Stimulated activated CD8-positive, alpha-beta memory T cell treated with anti-CD3 and anti-CD28 coated beads, Interleukin-7, amount 100 ng/mL, for 1 hour (primary cell): ENCODE measurements at places on chromosomes 1 and 21.

GRCh38 chr1:38558500-38559445 lies 300.8 kb downstream of the RRAGC start:
- DNase-seq: no peak

- no peak for DNase-seq
These were observed 1.0 kb upstream of the HP1BP3 start for GRCh38 chr1:20787840-20788795.

GRCh38 chr1:213325482-213325881 lies 274.4 kb downstream of the RPS6KC1 start:
- no peak for DNase-seq

DNA sequence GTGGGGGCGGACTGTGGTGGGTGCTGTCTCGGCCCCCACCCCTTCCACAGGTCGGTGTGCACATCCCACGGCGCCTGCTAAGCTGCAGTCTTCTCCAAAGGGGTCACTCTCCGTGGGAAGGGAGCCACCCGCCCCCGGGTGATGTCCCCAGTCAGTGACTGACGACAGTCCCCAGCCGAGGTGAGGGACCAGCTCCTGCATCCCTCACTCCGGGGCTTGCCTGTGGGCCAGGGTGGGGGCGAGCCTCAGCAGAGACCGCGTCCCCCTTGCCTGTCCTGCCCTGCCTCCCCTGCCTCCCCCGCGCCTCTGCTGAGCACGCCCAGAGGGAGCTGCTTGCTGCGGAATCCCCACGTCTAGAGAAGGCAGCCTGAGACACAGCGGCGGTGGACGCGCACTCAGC lies 35.9 kb upstream of the PDE9A start:
- DNase-seq: no peak

- DNase-seq: no peak
These were observed 7.3 kb downstream of the SYTL1 start for GRCh38 chr1:27348861-27349783.

GRCh38 chr1:172970186-172970585 lies 80.6 kb downstream of the TNFSF18 start:
- no peak for DNase-seq

- no peak for DNase-seq
These were observed 284.4 kb downstream of the PCP4 start for GRCh38 chr21:40151611-40152010.

- no peak for DNase-seq
These were observed 396.8 kb upstream of the PRMT6 start for GRCh38 chr1:106659490-106660244.

DNA sequence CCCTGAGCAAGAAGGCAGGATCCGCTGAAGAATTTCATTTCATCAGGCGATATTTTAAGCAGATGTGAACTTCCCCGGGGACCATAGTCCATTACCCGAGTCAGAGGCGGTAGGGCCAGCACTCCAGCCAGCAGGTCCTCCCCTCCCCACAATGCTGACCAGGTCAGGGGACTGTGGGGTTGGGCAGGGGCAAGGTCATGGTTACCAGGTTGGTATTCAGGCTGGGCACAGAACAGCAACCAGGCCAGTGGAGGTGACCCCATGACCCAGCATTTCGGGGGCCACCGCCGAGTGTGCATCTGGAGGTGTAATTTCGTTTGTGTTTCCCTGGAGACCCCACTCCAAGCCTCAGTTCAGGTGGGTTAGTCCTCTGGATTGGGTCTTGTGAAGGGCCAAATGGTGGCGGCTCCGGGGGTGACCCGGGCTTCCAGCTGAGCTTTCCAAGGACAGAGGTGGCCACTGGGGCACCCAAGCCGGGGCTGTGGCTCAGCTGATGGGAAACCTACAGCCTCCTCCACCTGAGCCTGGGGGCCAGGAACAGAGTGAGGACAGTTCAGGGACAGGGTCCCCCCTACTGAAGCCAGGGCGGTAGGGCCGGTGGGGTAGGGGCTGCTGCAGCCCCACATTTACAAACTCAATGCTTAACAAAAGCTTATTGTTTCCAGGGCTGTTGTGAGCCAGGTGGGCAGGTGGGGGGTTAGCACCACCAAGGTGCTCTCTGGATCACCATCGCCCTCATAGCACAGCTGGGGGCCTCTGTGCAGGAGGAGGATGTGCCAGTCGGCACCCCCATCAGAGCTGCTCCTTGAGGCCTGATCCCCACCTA lies 2.8 kb downstream of the PRDM16 start:
- no peak for DNase-seq

DNA sequence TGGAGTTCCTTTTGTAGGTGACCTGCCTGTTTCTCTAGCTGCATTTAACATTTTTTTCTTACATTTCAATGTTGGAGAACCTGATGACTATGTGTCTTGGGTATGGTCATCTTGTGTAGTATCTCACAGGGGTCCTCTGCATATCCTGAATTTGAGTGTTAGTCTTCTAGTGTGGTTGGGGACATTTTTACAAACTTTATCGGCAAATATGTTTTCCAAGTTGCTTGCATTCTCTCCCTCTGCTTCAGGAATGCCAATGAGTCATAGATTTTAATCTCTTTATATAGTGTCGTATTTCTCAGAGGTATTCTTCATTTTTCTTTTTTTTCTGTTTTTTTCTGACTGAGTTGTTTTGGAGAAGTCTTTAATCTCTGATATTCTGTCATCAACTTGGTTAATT lies 684.0 kb downstream of the NCAM2 start:
- no peak for DNase-seq

- no peak for DNase-seq
These were observed 503 bp upstream of the SRSF11 start for GRCh38 chr1:70220517-70221237.

- DNase-seq: no peak
These were observed 338.6 kb downstream of the SETD4 start for GRCh38 chr21:35721701-35722100.

- DNase-seq: no peak
These were observed 150.1 kb downstream of the PLPP3 start for GRCh38 chr1:56429288-56429687.

GRCh38 chr1:222060210-222060916 lies 318.5 kb upstream of the DUSP10 start:
- DNase-seq: no peak

- DNase-seq: no peak
These were observed 42.4 kb upstream of the C1orf198 start for GRCh38 chr1:230910755-230911117.

DNA sequence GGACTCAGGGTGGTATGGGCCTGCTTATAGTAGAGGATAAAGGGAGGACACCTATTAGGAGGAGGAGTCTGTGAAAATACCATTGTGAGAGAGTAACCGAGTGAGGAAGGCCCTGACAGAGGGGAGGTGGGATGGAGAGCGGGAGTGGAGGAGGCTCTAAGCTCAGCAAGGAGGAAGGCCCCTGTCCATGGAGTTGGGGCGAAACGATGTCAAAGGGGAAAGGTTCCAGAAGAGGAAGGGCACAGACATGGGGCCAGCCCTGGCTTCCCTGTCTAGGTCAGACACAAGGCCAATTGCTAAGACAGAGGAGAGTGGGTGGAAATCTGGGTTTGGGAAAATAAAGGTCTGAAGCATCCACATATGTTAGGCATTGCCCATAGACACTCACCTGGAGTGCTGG lies 44.2 kb downstream of the ELK4 start:
- DNase-seq: no peak

DNA sequence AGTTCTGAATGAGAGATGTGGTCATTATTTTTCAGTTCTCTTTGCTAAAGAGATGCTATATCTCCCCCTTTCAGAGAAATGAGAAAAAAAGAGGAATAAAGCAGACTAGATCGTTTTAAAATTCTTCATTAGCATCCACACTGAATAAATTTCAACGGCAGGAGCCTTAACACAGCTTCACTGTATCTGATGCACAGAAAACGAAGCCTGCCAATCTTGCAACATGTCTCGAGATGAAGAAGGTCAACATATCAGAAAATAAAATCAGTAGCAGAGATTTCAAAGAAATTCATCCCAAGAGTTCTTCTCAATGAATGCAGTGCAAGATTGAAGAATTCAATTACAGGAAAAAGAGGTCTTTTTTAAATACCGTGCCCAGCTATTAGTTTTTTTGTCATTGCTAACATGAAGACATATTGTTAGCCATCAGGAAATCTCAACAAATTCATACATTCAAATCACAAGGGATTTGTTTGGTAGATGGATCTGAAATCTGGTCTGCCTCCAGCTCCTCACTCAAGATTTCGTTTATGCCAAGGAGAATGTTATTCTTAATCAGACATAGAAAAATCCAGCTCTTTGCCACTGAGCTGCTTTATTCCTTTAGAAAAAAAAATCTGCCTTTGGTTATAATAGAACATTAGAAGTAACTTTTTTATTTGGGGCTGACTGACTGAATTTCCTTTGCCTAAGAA lies 76.4 kb upstream of the DAB1 start:
- no peak for DNase-seq

DNA sequence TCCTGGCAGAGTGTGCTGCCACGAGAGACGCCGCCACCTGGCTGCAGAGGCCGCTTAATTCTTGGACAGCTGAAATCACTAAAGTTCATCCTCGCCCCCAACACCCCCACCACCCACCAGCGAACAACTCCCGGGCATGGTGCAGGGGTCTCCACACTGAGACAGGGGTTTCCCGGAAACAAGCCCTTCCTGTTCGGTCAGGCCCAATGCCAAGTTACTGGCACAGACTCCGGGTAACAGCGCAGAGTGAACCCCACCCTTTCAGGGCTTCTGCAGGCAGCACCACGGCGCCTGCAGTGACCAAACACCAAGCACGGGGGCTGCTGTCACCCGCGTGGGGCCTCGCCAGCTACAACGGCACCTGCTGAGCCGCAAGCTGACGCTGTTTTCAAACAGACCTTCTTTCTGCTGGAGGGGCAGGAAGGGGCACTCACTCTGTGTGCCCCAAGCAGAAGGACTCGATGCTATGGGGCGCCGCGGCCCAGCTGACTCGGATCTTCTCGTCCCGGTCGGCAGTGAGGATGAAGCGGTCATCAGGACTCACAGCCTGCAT lies 17.4 kb downstream of the WDR4 start:
- DNase-seq: no peak

DNA sequence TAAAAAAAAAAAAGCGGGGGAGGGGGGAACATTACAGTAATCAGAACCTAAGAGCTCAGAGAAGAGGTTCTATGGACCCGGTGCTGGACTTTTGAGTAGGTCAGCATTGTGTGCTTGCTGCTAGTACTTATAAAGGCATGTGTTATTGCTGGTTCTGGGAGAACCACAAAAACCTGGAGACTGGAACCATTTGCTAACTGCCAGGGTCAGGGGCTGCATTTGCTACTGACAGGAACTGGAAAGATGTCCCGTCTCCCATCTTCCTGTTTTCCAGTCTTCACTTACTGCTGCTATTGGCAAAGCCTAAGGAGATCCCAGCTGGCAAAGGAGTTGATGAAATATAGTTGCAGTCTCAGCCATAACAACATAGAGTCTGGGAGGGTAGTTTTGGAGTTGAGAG lies 4.3 kb downstream of the RNF2 start:
- no peak for DNase-seq

- DNase-seq: no peak
These were observed 161.3 kb upstream of the C1orf21 start for GRCh38 chr1:184225283-184226099.

DNA sequence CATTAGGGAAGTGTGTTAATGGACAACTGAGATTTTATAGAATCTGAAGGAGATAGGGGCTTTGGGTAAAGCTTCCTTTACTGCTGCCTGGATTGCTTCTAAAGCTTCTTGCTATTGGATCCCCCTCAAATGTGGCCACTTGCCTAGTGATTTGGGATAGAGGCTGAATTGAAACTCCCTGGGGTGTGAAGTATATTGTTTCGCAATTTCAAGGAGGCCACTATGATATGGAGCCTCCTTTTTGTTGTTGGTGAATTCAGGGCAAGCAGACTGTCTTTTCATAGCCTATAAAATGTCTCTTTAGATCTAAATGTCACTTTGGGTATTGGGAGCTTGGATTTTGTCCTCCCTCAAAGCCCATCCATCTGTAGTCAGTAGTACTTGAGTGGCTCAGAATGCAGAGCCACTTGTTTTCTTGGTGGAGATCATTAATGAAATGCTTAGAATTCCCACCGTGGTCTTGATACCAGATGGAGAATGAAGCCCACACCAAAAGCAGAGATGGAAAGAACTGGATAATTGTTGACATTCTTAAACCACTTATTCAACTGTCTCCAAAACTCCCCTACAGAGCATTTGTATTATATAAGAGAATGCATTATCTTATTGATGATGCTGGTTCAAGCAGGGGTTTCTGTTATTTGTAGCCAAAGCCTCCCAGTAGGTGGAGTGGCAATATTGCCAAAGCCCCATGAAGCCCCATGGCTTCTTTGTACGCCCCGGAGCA lies 144.3 kb upstream of the KCNE2 start:
- DNase-seq: no peak

DNA sequence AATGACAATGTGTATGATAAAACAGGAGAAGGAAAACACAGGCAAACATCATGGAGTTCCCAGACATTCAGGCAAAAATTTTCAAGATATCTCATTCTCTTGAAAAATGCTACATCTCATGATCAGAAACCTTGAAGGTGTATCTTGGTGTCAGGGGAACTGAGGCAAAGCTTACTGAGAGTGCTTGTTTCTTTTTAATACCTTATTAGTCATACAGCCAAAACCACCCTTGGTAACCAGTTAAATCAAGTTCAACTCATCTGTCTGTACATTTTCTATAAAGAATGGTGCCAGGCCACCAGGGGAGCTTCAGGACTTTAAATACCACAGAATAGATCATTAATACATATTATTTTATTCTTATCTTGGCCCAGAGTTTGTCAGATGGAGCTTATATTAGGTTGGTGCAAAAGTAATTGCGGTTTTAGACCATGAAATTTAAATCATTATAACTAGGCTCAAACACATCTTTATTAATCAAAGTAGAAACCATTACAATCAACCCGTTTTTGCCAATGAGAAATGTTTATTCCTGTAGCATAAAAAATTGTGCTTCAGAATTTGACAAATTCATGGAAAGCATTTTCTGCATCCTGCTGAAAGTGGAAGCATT lies 1036.0 kb downstream of the AMY1C start:
- no peak for DNase-seq

DNA sequence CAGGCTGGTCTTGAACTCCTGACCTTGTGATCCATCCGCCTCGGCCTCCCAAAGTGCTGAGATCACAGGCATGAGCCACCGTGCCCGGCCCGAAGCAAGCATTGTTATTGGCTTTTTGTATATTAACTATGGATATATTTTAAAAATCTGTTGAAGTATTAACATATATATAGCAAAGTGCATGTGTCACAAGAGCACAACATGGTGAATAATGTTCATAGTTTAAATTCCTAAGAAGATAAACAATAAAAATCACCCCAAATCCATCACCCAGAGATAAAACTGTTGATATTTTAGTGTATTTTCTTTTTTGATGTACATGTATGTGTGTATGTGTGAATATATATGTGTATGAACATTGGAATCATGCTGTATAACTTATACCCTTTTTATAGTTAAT lies 9.1 kb upstream of the FOXE3 start:
- DNase-seq: no peak

- no peak for DNase-seq
These were observed 402.4 kb downstream of the SRGAP2C start for GRCh38 chr1:121587230-121587569.

- DNase-seq: no peak
These were observed 4.0 kb upstream of the MEX3A start for GRCh38 chr1:156086256-156086662.

GRCh38 chr1:222369148-222369547 lies 178.8 kb downstream of the HHIPL2 start:
- DNase-seq: no peak
